ENCODE measurements at places on chromosomes 1 and 21.

DNA sequence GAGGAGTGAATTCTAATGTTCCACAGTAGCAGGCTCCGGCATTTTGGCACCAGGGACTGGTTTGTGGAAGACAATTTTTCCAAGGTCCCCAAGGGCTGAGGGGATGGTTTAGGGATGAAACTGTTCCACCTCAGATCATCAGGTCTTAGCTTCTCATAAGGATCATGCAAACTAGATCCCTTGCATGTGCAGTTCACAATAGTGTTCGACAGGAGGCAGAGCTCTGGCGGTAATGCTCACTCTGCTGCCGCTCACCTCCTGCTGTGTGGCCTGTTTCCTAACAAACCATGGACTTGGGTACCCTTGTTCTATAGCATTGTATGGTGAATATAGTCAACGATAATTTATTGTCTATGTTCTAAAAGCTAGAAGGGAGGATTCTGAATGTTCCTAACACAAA lies 16.6 kb downstream of the CRNN start:
- DNase-seq = no peak

GRCh38 chr1:25802915-25803314 lies 2.9 kb downstream of the SELENON start:
- DNase-seq = no peak

- no peak for DNase-seq
Measured at GRCh38 chr1:43936431-43937151, 3.0 kb downstream of the ARTN start.

- DNase-seq = no peak
Measured at GRCh38 chr1:19960591-19960990, 18.8 kb downstream of the PLA2G2A start.

- DNase-seq = peak; percentile 49
Measured at GRCh38 chr1:243568793-243569192, 281.2 kb downstream of the AKT3 start.

- no peak for DNase-seq
Measured at GRCh38 chr1:214573386-214574318, 22.2 kb upstream of the PTPN14 start.

- no peak for DNase-seq
Measured at GRCh38 chr1:51963592-51964308, 26.8 kb downstream of the RAB3B start.

- no peak for DNase-seq
Measured at GRCh38 chr1:231485029-231485784, 43.3 kb upstream of the TSNAX start.

DNA sequence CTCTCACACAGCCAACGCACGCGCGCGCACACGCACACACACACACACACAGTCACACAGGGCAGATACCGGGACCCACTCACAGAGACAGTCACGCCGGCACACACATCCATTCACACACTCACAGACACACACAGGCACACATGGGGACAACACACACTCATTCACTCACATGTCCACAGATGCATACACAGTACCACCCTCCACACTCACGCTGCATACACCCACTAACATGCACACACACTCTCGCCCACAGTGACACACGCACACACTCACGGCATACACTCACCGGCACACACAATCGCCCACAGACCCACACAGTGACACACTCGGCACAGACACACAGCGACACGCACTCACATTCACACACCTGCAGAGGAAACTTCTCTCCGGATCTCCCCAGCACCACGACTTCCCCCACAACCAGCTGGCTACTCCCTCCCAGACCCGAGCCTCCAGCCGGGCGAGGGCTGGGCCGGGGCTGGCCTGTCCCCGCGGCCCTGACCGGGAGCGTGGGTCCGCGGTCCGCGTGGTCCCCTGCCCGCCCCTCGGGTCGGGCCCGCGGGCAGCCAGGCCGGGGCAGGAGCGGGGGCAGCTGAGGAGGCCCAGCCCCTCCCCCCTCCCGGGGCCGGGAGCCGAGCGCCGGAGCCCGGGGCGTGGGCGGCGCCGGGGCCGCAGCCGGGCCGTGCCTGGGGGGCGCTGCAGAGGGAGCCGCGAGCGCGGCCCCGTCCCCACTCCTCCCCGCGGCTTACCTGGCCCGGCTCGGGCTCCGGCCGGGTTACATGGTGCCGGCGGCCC lies 552 bp downstream of the DLGAP3 start:
- DNase-seq = no peak

DNA sequence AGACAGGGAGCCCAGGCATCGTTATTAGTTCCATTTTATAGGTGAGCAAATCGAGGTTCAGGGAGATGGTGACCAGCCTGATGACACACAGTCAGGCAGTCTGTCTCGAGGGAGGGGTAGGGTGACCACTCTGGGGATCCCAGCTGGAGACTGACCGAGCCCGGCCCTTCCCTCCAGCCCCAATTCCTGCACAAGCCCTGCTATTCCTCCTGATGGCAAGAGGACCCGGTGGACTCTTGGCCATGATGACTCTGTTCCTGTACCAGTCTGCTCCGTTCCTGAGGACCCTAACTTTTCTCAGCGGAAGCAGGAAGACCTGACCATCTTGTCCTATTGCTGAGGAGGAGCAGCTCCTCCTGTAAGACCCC lies 391 bp downstream of the AGT start:
- DNase-seq = no peak

- no peak for DNase-seq
Measured at GRCh38 chr1:185699874-185700273, 34.3 kb upstream of the HMCN1 start.

DNA sequence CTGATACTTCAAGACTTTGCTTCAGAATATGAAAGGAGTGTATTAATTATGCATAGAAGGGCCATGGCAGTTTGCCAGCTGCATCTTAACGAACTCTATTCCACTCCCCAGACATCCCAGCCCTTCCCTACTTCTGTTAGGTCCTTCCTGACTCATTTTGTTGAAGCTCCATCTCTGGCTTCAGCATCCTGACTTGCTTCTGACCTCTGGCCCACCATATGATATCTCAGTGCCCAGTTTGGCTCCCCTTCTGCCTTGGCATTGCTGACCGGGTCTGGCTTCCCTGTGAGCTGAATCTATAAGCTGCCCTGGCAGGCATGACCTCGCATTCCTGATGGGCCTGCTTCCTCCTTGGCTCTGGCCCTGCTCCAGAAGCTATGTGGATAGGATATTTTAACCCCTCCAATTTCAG lies 27.6 kb upstream of the ARHGAP29 start:
- DNase-seq = no peak

GRCh38 chr1:52139817-52140540 lies 1.9 kb upstream of the ZFYVE9 start:
- peak; percentile 83 for DNase-seq

GRCh38 chr21:31331231-31331630 lies 12.8 kb downstream of the TIAM1 start:
- DNase-seq = no peak

GRCh38 chr1:165900576-165901380 lies 73.4 kb downstream of the UCK2 start:
- DNase-seq = no peak

GRCh38 chr1:27600498-27601175 lies 3.3 kb downstream of the AHDC1 start:
- DNase-seq = no peak

- no peak for DNase-seq
Measured at GRCh38 chr1:31523769-31524168, 52.5 kb upstream of the TINAGL1 start.

DNA sequence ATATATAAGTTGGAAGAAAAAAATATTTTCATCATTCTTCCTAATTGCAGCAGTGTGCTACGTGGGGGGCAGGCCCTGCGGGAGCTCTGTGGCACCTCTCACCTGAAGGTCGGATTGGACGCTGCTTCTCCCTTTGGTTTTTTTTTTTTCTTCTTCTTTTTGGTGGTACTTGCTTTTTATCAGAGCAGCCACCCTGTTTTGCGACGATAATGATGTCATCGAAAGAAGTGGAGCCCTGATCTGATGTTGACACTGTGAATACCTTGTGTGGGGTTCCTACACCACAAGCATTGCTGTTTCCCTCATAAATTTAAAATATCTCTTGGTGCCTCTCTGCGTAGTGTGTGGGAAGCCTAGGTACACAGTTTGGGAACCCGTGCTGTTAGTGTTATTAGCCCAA lies 5.5 kb downstream of the TRAPPC10 start:
- DNase-seq = no peak

- no peak for DNase-seq
Measured at GRCh38 chr1:18927654-18928272, 25.4 kb upstream of the ALDH4A1 start.

DNA sequence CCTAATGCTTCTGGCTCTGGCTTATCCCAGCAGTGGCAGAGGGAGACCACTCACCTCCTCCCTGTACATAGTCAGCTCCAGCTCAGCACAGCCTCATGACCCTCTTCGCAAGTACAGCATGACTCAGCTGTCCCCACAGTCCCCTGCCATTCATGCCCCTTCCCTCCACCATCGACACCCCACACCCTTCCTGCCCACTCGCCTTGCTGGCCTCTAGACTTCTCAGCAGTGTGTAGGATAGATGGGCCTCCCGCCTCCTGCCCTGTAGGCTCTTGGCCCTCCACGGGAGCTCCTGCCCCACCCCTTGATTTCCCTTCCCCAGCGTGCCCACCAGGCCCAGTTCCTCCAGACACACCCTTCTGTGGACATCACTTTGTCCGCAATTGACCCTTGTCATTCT lies 9.8 kb downstream of the NPR1 start:
- DNase-seq = no peak

DNA sequence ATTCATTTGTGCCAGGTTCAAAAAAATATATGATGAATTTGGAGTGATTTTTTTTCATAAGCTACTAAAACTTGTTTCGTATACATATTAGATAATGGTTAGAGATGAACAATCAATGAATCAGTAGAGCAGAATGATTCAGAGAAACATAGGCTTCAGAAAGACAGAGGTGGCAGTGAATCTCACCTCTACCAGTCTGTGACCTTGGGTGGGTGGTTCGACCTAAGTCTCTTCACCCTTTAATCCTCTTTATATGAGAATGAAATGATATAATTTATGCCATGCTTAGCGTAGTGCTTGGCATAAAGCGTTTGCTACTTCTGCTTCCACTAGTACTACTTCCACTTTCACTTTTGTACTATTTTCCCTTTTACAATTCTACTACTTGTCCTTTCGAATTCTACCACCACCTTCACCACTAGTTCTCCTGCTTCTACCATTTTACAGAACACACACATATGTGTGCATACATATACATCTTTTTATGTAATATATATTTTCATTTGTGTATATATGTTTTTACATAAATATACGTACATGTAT lies 45.1 kb downstream of the FYB2 start:
- DNase-seq = no peak

GRCh38 chr1:160953030-160953429 lies 1.6 kb downstream of the ITLN2 start:
- no peak for DNase-seq

- peak; percentile 47 for DNase-seq
Measured at GRCh38 chr1:30929135-30929889, 20.8 kb upstream of the SDC3 start.

DNA sequence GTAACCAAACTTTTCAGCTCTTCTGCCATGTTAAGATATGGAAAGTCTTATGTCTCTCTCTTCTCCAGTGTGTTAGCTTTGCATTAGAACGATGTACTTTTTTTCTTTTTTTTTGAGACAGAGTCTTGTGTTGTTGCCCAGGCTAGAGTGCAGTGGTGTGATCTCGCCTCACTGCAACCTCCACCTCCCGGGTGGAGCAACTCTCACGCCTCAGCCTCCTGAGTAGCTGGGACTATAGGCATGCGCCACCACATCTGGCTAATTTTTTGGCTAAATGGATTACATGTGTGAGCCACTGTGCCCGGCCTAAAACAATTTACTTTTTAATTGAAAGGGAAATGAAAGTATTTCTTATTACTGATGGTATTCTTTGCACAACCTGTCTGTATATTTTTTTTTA lies 35.8 kb downstream of the SPEN start:
- no peak for DNase-seq

- no peak for DNase-seq
Measured at GRCh38 chr1:189499736-189500135, 977.9 kb downstream of the BRINP3 start.

GRCh38 chr1:226764533-226764932 lies 25.5 kb upstream of the ITPKB start:
- DNase-seq = no peak

DNA sequence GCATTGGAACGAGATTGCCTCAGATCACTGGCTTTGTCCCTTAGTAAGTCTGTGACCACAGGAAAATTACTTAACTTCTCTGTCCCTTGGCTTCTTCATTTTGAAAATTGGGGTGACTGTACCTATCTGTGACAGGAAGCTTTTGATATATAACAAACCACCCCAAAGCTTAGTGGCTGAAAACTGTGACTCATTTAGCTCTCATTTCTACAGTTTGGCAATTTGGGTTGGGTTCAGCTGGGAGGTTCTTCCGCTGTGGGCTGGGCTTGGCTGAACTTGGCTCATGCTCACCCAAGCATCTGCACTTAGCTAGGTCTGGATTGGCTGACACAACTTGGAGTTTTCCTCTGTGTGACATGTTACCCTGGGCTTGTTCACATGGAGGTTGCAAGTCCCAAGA lies 14.0 kb downstream of the C1orf94 start:
- DNase-seq = no peak

DNA sequence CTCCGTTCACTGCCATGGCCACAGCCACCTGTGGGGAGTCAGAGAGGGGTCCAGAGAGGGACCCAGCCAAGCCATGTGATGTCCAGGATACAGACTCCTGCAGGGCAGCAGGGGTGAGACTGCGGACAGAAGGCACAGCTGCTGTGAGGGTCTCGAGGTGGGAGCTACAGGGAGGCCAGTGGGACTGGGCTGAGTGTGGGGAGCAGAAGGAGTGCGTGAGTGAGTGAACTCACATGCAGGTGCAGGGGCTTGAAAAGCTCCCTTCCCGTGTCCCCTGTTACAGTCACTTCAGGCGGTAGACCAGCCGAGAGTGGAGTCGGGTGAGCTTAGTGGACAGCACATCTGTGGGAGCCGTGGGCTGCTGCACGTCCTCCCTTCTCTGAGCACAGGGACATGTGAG lies 42.4 kb downstream of the S100B start:
- no peak for DNase-seq

GRCh38 chr1:157723157-157723556 lies 22.6 kb upstream of the FCRL3 start:
- DNase-seq = no peak

DNA sequence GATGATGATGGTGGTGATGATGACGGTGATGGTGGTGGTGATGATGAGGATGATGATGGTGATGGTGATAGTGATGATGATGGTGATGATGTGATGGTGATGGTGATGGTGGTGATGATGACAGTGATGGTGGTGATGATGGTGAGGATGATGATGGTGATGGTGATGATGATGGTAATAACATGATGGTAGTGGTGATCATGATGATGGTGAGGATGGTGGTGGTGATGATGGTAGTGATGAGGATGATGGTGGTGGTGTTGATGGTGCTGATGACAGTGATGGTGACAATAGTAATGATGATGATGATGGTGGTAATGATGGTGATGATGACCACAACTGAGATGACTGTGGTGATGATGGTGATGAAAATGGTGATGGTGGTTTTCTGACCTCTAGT lies 4.9 kb downstream of the ACTRT2 start:
- no peak for DNase-seq

GRCh38 chr1:75641325-75641724 lies 30.4 kb upstream of the SLC44A5 start:
- no peak for DNase-seq

All from HFFc6 (cell line).